Frontal cortex (tissue), 4 donors: ENCODE measurements at places on chromosomes 1 and 21.

- DNase-seq: no peak
Measured at GRCh38 chr21:37184784-37185593, 82.1 kb downstream of the VPS26C start.

- no peak for DNase-seq
Measured at GRCh38 chr1:209983953-209984352, 45.9 kb downstream of the SYT14 start.

GRCh38 chr1:153978274-153978909 is 918 bp upstream of the JTB start:
- no peak for DNase-seq

DNA sequence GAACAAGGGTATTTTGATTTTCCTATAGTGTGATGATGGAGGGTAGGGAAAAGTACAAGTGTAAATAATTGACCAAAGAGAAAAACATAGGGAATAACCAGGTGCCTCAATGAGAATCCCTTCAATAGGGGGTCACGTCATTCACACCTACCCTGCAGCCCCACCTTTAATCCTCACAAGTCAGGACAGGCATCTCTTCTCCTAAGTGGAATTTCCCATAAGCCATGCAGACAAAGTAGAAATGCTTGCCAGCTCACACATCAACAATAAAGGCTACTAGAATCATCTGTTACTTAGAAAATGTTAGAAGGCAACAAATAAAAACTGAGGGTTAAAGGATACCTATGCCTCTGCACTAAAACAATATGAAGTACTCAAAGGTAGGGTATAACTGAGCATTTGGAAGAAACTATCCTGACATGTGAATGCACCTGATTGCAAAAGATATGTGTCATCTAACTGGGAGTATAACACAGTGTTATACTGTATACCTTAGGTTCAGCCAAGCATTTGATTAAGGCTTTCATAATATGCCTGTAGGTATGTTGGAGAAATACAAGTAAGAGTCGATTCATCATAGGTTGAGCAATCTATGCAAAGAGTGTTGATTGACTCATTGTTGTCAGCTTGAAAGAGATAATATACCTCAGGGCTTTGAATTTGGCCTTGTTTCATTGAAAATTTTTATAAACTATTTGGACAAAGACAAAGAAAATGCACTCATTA is 32.4 kb upstream of the ATP1A1 start:
- no peak for DNase-seq

GRCh38 chr1:153291514-153291913 is 21.2 kb downstream of the PGLYRP3 start:
- no peak for DNase-seq
